ENCODE measurements at places on chromosomes 12 and 14. TPM values are rescaled to one million over a fixed set of nuclear protein-coding genes. Genes with fewer than 3 reads are reported as not detected.

C12orf56 gene
- 0.25 TPM for total RNA-seq

AICDA gene
- not detected for total RNA-seq

OR6C76 gene
- not detected for total RNA-seq

AQP6 gene
- total RNA-seq, result 0.25 TPM

MEG3 gene
- 91.7 TPM for total RNA-seq

DBX2 gene
- total RNA-seq, result 2.2 TPM

REM2 gene
- 2.0 TPM for total RNA-seq

PTPRQ gene
- total RNA-seq, result 0.49 TPM

NRIP2 gene
- total RNA-seq, result 0.25 TPM

CDK4 gene
- total RNA-seq, result 47.7 TPM

RERGL gene
- total RNA-seq, result 0.74 TPM

CCDC38 gene
- not detected for total RNA-seq

SALL2 gene
- 26.3 TPM for total RNA-seq

MYH6 gene
- not detected for total RNA-seq

NRXN3 gene
- total RNA-seq, result 48.9 TPM

PIK3C2G gene
- total RNA-seq, result 0.74 TPM

SERPINA6 gene
- not detected for total RNA-seq

ZNF839 gene
- 6.9 TPM for total RNA-seq

KRT83 gene
- not detected for total RNA-seq

KLRD1 gene
- 0.25 TPM for total RNA-seq

TMEM253 gene
- total RNA-seq, result not detected

FLRT2 gene
- 56.8 TPM for total RNA-seq

MDGA2 gene
- 51.1 TPM for total RNA-seq

LTBP2 gene
- total RNA-seq, result 1.5 TPM

All from temporal lobe (tissue), 4 donors.